ENCODE measurements at places on chromosomes 7 and 10.

DNA sequence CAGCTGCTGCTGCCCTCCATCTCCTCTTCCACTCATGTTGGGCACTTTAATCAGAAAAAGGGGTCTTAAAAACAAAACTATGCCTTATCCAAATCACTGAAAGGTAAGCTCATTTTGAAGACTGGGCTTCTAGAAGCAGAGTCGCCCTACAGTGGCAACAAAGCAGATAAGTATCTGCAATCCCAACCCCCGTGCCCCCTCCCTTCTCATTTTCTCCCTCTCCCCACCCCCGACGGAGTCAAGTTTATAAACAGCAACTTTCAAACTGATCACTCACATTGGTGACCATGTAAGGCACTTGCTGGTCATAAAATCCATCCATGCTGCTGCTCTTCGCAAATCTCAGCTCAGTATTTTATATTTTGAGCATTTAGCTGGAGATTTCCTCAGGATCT, 738 bp downstream of the ETV1 start:
- DNase-seq = no peak

GRCh38 chr7:112184455-112184854, 21.7 kb downstream of the DOCK4 start:
- no peak for DNase-seq

DNA sequence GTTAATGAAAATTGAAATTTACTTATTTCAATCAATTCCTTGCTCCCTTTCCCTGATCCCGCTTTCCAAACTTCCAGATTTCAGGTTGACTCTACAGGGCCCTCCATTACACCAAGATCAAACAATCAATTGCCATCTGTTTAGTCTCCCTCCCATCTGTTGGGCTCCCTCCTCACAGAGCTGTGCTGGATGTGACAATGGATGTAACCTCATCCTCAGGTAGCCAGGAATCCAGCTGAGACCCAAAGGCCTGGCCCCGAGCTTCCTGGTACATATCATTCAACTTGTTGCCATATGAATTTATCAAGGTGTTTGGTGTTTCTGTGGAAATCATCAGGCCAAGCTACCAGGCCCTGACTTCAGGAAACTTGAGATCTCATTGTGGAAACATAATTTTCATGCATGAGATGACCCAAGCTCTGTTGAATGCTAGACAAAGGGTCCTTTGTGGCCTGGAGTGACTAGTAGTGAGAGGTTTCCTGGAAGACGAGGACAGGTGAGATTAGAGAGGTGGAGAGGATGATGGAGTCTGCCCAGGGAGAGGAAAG, 148.6 kb upstream of the PDE1C start:
- DNase-seq = no peak

DNA sequence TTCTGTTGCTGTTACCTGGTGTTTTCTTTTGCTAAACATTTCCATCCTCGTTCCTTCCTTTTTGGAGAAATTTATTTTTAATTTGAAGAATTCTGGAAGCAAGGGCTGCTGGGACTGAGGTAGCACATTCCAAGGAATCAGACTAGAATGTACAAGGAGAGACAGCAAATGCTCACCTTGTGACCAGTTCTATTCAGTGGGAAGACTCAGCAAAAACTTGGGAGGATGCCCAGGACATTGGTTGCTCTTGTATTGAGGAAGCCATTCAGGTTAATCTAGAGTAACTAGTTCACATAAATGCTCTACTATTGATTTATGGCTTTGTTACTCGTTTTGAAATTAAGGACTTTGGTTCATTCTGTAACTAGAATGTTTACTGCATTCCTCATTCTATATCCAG, 11.3 kb downstream of the PLCE1 start:
- no peak for DNase-seq

Data from H1 (cell line).